ENCODE measurements at places on chromosomes 5 and 9.

GRCh38 chr5:34652914-34653313 is 3.2 kb upstream of the RAI14 start:
- DNase-seq: no peak

GRCh38 chr5:68126886-68127285 is 88.7 kb upstream of the PIK3R1 start:
- no peak for DNase-seq

- no peak for DNase-seq
These were observed 45.1 kb upstream of the HMGCS1 start for GRCh38 chr5:43358301-43358700.

- DNase-seq: no peak
These were observed 38.8 kb downstream of the NSUN2 start for GRCh38 chr5:6594066-6594465.

- no peak for DNase-seq
These were observed 179.8 kb downstream of the PBX3 start for GRCh38 chr9:125926936-125927335.

DNA sequence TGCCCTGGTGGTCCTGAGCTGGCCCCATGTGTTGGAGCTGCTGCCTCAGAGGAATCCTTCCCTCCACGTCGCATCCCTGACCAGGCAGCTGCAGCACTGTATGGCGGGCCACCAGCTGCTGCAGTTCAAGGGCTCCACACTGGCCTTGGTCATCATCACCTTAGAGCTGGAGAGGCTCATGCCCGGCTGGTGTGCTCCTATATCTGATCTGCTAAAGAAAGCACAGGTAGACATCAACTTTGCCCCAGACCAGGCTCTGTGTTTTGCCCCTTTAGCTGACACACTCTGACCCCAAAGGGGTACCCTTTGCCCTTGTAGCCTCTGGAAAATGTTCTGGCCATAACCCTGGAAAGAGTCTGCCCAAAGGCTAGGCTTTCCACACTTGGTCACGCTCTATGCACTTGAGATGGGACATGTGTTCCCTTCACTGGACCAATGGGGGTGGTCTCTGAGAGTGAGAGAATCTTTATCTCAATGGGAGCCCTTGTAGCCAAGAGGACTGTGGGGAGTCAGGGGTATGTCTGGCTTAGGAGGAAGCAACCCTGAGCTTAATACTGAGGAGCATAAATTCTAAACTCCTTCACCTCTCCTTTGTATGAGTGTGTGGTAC is 4.8 kb downstream of the CCNI2 start:
- no peak for DNase-seq

DNA sequence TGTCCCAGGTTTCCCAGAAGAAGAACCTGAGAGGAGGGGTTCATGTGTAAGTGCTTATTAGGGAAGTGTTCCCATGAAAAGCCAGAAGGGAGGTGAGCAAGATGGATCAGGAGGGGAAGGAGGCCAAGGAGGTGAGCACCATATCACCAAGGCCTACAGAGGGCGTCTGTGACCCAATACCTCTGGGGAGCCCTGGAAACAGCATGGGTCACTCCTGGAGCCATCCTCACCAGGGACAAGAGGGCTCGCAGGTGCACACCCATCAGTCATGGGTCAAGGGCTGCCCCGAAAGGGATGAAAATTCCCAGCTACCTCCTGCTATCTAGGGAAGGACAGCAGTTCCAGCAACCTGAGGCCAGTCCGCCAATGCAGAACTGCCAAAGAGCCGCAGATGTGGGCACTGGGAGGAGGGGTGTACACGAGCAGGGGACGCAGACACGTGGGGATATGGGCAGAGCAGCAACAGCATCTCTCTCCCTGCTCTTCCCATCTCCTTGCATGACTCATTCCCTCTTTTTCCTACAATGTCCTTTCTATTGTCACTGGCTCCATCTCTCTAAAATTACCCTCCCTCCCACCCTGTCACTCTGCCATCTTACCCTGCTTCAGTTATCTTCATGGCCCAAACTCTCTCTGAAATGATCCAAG is 167.6 kb upstream of the FSTL4 start:
- no peak for DNase-seq

DNA sequence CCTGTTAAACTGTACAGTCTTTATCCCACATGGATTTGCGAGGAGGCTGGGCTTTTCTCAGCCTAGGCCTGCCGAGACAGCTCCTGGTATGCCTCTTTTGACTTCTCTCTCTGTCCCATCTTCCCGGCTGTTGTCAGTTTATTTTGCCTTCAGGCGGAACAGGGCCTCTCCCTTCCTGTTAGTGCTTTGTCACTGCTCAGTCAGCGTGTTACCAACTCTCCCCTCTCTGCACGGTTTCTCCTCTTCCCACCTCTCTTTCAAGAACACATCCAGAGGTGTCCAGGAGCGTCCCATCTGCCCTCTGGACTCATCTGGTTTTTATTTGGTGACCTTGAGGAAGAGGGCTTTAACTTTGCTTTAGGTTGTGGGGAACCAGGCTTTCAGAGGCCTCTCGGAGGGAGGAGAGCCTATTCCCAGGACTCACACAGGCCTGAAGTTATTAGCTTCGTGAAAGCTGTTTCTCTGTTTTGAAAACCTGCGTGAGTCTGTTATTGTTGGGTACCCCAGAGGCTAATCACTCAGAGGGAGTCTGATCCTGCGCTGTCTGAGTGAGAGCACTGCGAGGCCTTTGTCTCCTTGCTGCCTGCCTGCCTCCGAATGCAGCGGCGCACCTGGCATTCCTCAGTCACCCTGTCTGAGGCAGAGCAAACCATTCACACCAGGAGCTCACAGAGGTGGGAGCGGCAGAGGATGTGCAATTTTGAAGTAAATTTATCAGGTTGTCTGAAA is 234.4 kb upstream of the MPDZ start:
- DNase-seq: no peak

DNA sequence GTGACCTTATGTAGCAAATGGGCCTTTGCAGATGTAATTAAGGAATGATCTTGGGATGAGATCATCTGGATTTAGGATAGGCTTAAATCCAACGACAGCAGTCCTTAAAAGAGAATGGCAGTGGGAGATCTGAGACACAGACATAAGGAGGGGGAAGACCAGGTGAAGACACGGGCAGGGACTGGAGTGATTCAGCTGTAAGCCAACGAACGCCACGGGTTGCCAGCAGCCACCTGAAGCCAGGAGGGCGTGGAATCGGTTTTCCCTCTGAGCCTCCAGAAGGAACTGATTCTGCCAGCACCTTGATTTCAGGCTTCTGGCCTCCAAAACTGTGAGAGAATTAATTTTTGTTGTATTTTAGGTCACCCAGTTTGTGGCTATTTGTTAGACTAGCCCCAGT is 218.6 kb upstream of the ANKRD55 start:
- no peak for DNase-seq

DNA sequence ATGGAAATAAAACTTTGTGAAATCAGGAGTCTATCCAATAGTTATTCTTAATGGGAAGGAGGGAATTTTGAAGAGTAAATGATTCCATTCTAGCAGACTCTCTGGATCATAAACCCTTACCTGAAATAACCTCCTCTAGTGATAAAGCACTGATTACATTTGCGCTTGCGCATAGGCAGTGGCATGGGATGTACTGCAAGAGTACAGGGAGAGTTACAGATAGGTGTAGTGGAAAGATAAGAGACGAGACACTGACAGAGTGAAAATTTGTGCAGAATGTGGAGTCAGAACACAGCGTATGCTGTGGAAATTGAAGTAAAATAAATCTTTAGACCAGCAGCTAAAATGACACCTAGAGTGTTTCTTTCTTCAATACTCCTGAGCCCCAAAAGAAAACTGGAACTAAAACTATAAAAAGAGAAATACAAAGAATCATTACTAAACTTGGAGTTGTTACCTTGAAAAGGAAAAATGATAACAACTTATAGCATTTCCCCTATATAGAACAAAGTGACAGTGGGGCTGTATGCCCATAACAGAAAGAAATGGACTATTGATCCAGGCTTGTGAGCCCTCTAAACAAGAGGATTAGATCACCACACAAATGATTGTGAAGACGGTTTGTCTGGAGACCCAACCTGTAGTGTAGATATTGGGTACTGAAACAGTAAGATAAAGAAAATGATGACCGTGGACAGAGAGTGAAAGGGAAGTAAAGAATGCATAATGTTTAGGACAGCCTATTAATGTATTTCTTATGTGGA is 1471.2 kb upstream of the NUDT12 start:
- DNase-seq: no peak

- DNase-seq: no peak
These were observed 191.3 kb downstream of the RGS3 start for GRCh38 chr9:113654605-113655428.

- DNase-seq: no peak
These were observed 40.2 kb downstream of the NFIB start for GRCh38 chr9:14273696-14274121.

GRCh38 chr5:65779643-65780042 is 57.6 kb downstream of the NLN start:
- DNase-seq: no peak

GRCh38 chr5:103243665-103244064 is 14.9 kb upstream of the MACIR start:
- DNase-seq: no peak

- no peak for DNase-seq
These were observed 30.4 kb upstream of the BARHL1 start for GRCh38 chr9:132552041-132552440.

GRCh38 chr9:4850603-4851310 is 58.0 kb downstream of the RCL1 start:
- DNase-seq: no peak

GRCh38 chr9:121268598-121268850 is 562 bp downstream of the GSN start:
- DNase-seq: no peak

DNA sequence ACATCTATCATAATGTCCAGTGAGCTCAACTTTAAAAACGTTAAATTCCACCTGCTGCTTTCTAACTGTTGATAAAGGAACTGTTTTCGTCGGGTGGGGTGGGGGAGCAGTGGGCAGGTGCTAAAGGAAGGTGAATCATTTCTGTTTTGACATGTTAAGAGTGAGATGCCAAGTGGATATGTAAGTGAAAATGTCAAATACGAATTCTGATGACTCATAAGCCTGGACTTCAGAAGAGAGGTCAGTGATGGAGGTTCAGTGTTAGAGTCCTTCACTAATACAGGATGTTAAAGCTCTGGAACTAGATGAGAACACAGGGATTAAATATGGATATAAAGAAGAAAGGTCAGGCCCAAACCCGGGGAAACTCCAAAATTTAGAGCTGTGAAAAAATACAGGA is 617.9 kb upstream of the CTNND2 start:
- DNase-seq: no peak

DNA sequence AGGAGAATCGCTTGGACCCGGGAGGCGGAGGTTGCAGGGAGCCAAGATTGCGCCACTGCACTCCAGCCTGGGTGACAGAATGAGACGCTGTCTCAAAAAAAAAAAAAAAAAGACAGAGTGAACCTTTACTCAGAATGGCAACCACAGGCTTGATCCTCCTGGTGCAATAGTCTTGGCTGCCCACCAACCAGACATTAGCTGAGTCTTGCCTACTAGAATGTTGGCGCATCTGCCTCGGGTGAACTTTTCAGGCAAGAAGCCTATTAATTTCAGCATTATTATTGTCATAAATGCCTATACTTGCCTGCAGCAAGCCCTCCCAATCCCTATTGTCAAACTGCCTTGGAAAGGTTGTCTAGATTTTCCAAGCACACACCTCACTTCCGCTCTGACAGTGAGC is 4.2 kb downstream of the SERINC5 start:
- no peak for DNase-seq

DNA sequence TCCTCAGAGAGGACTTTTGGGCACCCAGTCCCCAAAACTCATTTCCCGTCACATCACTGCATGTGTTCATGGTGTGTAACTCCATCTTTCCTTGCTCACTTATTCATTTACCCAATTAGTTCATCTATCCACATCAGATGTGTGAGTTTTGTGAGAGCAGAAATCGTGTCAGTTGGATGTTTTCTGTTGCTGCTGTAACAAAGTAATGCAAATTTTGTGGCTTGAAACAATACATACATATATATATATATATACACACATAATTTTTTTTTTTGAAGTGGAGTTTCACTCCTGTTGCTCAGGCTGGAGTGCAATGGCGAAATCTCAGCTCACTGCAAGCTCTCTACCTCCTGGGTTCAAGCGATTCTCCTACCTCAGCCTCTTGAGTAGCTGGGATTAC is 70.5 kb upstream of the BOD1 start:
- no peak for DNase-seq

DNA sequence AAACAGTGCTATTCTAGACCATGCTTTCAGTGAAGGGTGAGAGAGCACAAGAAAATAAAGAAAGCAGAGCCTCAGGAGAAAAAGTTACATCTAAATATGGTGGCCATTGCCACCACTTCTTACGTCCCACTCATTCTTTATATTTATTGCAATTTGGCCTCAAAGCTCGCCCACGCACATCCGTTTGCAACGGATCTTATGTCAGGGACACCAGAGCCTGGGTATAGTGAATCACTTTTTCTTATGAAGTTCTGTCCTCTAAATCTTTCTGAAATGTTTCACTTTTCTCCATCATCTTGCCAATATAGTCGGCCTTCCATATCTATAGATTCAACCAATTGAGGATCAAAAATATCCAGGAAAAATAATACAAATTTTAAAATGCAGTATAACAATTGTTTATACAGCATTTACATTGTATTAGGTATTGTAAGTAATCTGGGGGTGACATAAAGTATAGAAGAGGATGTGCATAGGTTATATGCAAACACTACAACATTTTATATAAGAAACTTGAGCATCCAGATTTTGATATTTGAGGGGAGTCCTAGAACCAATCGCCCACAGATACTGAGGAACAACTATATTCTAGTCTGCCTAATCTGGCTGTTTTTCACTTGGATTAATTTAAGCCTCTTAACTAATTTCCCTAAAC is 35.2 kb downstream of the GOLPH3 start:
- no peak for DNase-seq

GRCh38 chr5:155027993-155028629 is 14.6 kb downstream of the KIF4B start:
- no peak for DNase-seq

DNA sequence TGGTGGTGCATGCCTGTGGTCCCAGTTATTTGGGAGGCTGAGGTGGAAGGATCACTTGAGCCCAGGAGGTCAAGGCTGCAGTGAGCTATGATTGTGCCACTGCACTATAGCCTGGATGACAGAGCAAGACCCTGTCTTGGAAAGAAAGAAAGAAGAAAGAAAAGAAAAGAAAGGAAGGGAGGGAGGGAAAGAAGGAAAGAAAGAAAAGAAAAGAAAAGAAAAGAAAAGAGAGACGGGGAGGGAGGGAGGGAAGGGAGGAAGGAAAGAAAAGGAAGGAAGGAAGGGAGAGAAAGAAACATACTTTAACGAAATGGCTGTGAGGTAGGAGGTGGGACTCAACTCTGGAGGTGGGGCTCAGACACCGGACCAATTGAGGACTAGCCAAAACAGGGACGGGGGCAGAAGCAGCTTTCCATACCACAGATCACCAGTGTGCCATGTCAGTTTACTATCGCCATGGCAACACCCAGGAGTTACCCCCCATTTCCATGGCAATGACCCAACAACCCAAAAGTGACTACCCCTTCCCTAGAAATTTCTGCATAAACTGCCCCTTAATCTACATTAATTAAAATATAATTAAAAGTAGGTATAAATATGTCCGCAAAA is 21.3 kb downstream of the PTGES start:
- DNase-seq: no peak

GRCh38 chr5:147509041-147509709 is 693 bp downstream of the DPYSL3 start:
- DNase-seq: no peak

GRCh38 chr5:45038366-45038987 is 229.7 kb downstream of the MRPS30 start:
- peak; percentile 24 for DNase-seq
